Right renal cortex interstitium (tissue), 3 donors: ENCODE measurements at places on chromosomes 6 and 20. TPM values are rescaled to one million over a fixed set of nuclear protein-coding genes. Genes with fewer than 3 reads are reported as not detected.

OPRL1 gene
- 0.69 TPM for polyA plus RNA-seq

KCNQ2 gene
- polyA plus RNA-seq, result 6.1 TPM

DNA sequence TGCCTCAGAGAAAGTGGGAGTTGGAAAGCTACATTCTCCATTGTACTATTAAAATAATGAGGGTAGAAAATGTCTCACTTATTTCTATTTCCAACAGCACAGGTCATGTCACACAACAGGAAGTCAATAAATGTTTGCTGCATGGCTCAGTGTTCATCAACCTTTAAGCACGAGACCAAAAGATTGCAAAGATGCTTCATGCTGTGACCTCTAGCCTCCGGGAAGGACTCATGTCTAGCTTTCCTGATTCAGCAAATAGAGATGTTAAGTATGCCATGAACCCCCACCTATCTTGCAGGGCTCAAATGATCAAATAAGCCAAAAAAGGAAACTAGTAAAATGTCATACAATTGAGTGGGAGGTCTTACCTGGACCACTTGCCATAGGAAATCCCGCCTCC is 57.4 kb downstream of the NCOA6 start:
- no peak for DNase-seq

SPATA25 gene
- 3.0 TPM for polyA plus RNA-seq

GRCh38 chr20:34689486-34689885 is 12.6 kb upstream of the PIGU start:
- DNase-seq, result no peak
